Activated effector memory CD4-positive, alpha-beta T cell treated with Interleukin-2 at 50 U/mL for 16 hours (primary cell): ENCODE measurements at places on chromosomes 7 and 10.

GRCh38 chr7:78095549-78095948 is 297.0 kb downstream of the PHTF2 start:
- no peak for DNase-seq

GRCh38 chr10:119502209-119502608 is 40.3 kb downstream of the RGS10 start:
- peak; percentile 87 for DNase-seq

- DNase-seq, result no peak
Observed at GRCh38 chr10:77251297-77252013, 386.2 kb downstream of the KCNMA1 start.

DNA sequence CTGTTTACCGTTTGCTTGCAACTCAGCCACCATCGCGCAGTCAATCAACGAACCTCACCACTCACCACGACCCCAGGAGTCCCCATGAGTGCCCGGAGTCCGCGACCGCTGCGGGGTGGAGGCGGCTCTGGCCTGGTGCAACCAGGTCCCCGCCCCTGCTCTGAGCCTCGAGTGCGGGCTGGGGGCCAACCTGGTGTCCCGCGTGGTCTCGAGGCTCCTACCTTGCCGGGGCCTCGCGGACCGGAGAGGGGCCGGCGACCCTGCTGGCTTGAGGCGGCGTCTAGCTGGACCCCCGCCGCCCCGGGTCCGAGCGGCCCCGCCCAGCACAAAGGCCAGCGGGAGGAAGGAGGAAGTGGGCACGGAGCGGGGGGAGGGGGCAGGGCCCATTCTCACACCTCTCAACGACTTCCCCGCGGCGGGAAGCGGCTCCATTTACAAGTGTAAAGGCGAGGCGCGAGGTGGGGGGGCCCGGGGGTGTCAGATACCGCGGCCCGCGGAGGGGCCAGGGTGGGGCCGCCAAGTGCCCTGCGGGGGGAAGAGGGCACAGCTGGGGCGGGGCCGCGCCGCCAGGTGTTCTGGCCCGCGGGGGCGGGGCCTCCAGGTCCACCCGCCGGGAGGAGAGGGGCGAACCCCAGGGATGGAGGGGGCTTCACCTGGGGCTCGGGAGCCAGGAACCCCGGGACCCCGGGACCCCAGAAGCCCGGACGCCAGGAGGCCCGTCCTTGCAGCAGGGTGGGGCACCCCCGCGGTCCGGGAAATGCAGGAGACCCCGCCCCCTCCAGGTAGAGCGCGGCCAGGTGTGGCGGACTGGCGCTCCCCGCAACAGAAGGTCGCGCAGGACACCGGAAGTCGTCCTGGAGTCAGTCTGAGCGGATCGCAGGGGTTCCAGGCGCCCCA is 8.6 kb downstream of the CTBP2 start:
- DNase-seq, result no peak

GRCh38 chr10:109889867-109890266 is 33.4 kb downstream of the XPNPEP1 start:
- no peak for DNase-seq

- no peak for DNase-seq
Observed at GRCh38 chr7:78562191-78562590, 763.6 kb downstream of the PHTF2 start.
